ENCODE measurements at places on chromosomes 13 and 19.

DNA sequence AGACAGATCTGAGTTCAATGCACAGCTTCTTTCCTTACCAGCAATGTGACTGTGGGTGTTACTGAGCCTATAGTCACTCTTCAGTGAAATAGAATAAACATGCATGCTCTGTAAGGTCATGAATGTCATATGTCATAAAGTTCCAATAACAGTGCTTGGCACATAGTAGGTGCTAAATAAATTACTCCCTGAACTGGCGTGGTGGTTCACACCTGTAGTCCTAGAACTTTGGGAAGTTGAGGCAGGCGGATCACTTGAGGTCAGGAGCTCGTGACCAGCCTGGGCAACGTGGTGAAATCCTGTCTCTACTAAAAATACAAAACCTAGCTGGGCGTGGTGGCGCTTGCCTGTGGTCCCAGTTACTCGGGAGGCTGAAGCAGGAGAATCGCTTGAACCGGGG is 13.2 kb downstream of the WBP4 start:
- DNase-seq = no peak

GRCh38 chr19:43541920-43542650 is 9.1 kb downstream of the ZNF575 start:
- DNase-seq = no peak

GRCh38 chr13:94959626-94960025 is 247.3 kb upstream of the SOX21 start:
- no peak for DNase-seq

DNA sequence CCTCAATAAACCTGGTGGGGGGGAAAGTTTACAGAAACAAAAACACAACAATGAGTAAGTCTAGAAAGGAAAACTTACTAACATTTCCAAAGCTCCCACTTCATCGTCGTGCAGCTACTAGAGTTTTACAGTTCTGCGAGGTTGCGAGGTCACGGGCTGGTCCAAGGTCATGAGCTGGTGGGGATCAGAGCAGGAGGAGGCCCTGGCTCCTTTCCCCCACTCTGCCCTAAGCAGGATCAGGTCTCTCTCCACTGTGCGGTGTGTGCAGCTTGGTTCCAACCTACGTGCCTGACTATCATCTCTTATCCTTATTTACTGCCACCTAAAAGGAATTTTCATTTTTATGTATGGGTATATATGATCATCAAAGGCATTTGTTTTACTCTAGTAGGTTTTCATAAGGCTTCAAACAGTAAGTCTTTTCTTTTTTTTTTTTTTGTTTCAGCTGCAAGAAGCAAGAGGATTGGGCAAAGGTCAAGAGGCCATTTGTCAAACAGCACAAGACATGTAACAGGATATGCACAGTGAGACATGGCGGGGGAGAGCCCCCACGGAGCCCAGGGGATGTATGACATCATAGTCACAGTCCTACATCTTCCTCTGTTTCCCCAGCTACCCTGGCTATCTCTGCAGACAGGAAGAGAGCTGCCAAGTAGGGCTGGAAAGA is 76.6 kb upstream of the POMP start:
- no peak for DNase-seq

DNA sequence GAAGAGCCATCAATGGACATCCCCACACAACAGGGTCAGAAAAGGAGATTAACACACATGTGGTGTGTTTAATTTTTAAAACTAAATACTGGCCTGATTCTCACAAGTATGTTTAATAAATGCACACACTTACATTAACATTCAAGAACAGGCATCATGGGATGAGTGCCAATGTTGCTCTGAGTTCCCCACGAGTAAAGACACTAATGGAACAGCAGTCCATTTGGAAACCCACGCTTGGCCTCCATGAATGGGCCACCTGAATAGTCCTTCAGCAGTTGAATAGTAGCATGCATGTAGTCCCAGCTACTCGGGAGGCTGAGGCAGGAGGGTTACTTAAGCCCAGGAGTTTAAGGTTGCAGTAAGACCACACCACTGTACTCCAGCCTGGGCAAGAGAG is 195.2 kb upstream of the IPO5 start:
- no peak for DNase-seq

DNA sequence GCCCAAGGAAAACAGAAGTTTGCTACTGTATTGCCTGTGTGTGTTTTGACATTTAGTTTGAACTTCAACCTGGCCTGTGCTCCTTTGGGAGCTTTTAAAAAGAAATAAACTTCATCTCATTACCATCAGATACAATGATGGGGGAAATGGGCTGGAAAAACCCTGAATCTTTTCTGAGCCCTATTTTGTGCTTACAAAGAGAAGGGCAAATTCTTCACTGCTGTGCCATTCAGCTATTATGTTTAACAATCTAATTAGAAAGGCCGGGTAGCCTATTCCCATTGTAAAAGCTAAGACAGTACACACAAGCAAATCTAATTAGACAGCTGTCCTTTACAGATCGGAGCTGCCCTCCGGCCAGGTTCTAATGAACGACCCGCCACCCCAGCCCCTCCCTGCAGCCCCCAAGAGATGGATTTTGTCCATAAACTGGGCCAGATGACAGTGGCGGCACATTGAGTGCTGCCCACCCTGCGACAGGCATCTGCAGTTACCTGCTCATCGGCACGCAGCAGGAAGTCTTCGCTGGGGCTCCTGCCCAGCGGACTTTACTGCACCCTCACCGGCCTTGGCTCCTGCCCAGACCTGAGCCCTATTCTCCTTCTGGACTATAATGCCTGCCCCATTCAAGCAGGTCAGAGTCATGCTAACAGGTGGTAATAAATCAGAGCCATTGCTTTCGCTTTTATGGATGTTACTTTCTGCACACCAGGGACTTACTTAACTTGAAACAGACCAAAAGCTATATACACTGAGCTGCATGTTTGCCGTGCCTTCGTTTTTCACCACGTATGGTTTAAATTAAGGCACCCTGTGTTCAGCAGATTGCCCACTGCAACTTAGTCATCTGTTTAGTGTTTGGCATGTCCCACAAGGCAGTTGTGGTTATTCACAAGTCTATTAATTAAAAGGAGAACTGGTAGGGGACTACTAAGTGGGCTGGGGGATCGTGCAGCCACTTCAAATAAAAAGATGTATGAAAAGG is 549.6 kb downstream of the FGF9 start:
- DNase-seq = no peak

DNA sequence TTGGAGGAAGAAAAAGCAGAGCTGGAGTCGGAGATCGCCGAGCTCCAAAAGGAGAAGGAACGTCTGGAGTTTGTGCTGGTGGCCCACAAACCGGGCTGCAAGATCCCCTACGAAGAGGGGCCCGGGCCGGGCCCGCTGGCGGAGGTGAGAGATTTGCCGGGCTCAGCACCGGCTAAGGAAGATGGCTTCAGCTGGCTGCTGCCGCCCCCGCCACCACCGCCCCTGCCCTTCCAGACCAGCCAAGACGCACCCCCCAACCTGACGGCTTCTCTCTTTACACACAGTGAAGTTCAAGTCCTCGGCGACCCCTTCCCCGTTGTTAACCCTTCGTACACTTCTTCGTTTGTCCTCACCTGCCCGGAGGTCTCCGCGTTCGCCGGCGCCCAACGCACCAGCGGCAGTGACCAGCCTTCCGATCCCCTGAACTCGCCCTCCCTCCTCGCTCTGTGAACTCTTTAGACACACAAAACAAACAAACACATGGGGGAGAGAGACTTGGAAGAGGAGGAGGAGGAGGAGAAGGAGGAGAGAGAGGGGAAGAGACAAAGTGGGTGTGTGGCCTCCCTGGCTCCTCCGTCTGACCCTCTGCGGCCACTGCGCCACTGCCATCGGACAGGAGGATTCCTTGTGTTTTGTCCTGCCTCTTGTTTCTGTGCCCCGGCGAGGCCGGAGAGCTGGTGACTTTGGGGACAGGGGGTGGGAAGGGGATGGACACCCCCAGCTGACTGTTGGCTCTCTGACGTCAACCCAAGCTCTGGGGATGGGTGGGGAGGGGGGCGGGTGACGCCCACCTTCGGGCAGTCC is 5.0 kb downstream of the FOSB start:
- no peak for DNase-seq

DNA sequence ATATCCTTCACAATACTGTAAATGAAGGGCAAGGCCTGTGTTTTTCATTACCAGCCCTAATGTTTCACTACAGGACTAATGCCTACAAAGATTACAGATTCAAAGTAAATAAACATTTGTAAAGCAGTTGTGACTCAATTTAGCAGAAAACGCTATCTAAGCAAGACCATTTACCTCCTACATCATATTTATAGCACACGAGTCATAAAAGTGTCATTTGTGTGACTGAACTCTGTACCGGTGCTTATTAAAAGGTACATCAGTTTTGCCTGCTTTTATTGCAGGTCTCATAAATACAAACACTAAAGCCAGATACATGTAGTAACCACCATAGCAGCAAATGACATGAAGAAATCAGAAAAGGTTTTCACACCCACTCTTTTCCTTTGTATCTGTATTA is 61.5 kb upstream of the SLC15A1 start:
- DNase-seq = no peak

GRCh38 chr13:49071341-49071937 is 95.7 kb downstream of the FNDC3A start:
- no peak for DNase-seq

DNA sequence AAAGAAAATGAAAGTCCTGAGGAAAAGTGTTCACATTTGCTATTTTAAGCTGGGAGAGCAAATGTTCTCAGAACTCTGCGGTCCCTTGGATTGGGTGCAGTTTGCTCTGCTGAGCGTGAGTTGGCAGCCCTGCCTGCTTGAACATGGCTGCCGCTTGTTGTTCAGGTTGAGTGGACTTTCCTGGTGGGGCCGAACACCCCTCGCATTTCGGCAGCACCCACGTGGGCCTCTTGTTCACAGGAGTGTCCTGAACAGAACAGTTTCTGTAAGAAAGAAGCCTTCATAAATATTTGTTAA is 10.8 kb upstream of the RNF113B start:
- DNase-seq = no peak

DNA sequence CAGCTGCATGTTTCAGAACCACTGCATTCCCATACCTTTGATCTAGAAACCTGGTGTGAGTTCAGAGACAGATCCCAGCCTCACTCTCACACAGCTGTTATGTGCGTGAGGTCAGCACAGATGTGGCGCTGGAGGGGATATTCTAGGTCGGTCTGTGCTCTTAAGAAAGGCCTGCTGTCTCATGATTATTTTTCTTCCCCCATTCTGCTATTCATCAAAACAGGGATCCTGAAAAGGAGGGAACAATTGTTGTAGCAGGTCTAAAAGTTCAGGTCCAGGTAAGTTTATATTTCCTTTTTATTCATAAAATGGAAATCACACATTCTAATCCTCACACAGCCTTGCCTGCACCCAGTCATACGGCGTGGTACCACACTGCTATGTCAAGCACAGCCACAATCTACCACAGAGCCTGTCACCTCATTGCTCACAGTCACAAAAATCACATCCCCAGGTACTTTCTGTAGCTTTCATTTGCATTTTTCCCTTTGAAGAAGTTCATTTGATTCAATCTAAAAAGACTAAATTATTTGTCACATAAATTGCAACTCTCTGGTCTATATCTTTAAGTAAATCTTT is 867 bp downstream of the ZNF546 start:
- no peak for DNase-seq

GRCh38 chr13:100112186-100112838 is 23.4 kb downstream of the PCCA start:
- no peak for DNase-seq

GRCh38 chr19:17737690-17738153 is 13.6 kb upstream of the FCHO1 start:
- no peak for DNase-seq

DNA sequence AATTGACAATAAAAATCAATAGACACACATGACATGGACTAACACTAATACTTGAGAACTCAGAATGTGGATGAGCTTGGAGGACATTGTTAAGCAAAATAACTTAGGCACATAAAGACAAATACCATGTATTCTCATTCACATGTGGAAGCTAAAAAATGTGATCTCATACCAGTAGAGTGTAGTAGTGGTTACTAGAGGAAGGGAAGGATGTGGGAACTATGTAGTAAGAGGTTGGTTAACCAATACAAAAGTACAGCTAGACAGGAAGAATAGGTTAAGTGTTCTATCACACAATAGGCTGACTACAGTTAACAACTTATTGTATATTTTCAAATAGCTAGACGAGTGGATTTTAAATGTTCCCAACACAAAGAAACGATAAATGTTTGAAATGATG is 415.8 kb upstream of the KLF12 start:
- no peak for DNase-seq

DNA sequence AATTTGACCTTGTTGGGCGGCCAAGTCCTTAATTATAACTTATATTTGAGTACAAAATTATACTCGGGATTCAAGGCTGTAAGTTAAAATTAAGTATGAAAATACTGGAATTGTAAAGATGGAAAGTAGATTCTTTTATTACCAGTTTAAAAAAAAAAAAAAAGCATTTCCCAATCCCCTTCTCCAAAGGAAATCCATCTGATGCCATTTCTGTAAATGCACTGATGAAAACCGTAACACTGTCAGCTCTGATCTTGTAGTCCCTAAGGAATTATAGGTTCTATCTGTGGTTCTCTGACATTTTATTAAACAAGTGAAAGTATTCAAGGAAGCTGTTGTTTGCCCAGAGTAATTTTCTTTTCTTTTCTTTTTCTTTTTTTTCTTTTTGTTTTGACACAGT is 41.6 kb upstream of the HNRNPA1L2 start:
- DNase-seq = no peak

DNA sequence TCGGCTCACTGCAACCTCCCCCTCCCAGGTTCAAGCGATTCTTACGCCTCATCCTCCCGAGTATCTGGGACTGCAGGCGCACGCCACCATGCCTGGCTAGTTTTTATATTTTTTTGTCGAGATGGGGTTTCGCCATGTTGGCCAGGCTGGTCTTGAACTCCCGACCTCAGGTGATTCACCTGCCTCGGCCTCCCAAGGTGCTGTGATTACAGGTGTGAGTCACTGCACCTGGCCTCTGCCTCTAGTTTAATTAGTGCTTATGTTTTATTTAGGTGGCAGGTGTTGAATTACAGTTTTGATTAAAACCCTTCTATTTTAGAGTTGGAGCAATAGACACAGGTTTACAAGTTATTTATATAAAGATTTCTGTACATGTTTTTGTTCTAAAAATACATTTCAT is 42.8 kb downstream of the ATP11A start:
- no peak for DNase-seq

- no peak for DNase-seq
Observed at GRCh38 chr19:47848823-47849473, 10.1 kb upstream of the TPRX2 start.

- DNase-seq = no peak
Observed at GRCh38 chr13:101398191-101398590, 18.1 kb downstream of the NALCN start.

DNA sequence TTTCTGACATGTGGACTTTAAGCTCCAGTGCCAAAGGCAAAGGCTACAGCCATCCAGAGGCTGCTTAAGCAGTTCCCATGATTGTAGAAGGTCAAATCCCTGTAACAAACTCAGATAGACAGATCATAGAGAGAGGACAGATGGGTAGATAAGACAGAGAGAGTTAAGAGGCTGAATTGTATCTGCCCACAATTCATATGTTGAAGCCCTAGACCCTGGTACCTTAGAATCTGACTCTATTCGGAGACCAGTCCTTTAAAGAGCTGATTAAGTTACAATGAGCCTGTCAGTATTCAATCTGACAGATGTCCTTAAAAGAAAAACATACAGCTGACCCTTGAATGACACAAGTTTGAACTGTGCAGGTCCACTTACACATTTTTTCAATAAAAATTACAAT is 115.2 kb downstream of the RAP2A start:
- DNase-seq = no peak

GRCh38 chr19:46839752-46840497 is 10.7 kb downstream of the AP2S1 start:
- no peak for DNase-seq
